ENCODE measurements at places on chromosomes 2 and 18.

DNA sequence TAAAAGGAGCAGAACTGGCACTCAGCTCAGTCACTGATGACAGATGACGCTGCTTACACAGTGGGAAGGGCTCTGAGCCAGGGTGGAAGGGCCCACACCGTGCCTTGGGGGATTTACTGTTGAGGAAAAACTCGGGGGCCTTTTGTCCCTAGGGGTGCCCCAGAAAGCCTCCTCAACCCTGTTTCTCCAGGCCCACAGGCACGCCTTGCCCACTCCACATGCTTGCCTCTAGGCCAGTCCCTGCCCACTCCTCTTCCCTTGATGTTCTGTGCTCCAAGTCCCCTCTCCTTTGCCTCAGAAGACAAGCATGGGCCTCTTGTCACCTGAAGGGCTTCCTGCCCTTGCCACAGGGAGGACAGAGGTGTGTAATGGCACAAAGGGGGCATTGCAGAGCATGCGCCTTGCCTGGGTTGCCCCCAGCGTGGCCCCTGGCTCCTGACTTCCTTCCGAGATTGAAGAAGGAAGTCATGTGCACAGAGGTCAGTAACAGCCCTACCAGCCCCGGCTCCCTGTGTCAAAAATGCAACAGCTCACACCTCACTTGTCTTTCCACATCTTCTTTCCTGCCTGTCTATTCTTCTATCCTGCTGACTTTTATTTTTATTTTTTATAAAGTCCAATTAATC, 65.1 kb downstream of the LIPG start:
- DNase-seq, result peak; percentile 26

DNA sequence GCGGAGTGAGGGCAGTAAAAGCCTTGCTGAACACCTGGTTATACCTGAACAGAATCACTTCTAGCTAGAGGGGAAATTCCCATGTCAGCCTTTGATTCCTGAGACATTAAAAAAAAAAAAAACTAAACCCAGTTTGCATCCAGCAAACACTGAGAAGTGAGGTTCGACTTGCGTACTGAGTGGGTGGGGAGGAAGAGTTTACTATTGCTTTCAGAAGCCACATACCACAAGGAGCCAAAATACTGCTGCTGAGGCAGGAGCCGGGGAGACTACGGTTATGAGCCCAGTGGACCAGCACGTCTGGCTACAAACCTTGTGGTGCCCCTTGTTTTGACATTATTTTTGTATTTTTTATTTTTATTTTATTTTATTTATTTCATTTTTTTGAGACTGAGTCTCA, 2.7 kb downstream of the COLEC11 start:
- no peak for DNase-seq

DNA sequence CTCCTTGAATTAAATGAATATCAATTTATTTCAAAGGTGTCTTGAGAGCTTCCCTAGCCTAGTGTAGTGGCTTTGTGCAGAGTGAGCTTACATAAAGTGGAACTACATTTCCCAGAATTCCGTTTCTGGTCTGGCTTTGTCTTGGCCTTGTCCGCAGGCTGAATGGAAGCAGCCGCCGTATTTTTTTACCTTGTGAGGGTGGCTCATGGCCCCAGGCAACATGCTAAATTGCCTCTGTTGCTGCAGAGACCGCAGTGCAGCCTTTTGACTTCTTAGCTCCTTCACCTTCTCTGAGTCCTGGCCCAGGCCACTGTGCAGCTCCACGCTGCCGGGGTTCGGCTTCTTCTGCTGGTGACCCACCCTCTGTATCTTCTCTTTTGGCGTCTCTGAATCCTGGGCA, 114.8 kb upstream of the SLC38A11 start:
- no peak for DNase-seq

- DNase-seq, result peak; percentile 37
Measured at GRCh38 chr2:47771211-47771610, 11.7 kb upstream of the MSH6 start.

GRCh38 chr2:23547725-23548124, 162.7 kb downstream of the KLHL29 start:
- DNase-seq, result no peak

- no peak for DNase-seq
Measured at GRCh38 chr18:49690312-49690711, 123.0 kb downstream of the ACAA2 start.

GRCh38 chr2:202096736-202097135, 23.7 kb downstream of the KIAA2012 start:
- no peak for DNase-seq

DNA sequence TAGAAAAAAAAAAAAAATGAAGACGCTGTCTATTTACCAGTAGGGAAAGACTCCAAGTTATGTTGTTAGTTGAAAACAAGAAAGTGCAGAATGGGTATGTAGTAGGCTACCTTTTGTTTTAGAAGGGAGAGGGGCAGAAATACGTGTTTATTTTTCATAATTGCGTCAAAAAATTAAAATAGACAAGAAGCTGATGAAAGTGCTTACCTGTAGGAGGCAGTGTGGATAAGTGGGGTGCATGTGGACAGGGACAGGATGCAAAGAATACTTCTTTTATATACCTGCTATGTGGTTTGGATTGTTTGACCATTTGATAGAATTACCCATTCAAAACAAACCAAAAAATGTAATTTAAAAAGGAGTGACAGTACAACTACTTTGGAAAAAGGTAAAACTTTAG, 3.0 kb upstream of the GCG start:
- no peak for DNase-seq

DNA sequence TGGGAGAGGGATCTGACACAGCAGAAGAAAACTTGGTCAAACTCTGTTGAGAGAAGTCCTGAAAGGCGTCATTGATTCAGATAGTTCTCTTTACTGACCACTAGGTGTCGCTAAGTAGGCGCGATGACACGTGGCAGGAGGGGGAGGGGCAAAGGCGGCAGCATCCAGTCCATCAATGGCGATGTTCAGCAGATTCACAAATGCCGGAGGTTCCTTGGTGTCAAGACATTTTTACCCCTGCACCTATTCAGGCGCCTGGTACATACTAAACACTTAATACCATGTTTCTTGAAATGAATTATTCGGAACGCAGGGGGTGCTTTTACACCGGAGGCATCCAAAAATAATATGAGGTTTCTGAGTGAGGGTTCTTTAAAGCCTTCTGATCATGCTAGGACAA, 3.0 kb upstream of the PLEK start:
- DNase-seq, result peak; percentile 70

GRCh38 chr2:233031556-233032500, 644 bp upstream of the NEU2 start:
- DNase-seq, result no peak

GRCh38 chr2:177422271-177422670, 29.7 kb downstream of the AGPS start:
- no peak for DNase-seq

GRCh38 chr18:6150430-6150829, 255.1 kb upstream of the TMEM200C start:
- no peak for DNase-seq

DNA sequence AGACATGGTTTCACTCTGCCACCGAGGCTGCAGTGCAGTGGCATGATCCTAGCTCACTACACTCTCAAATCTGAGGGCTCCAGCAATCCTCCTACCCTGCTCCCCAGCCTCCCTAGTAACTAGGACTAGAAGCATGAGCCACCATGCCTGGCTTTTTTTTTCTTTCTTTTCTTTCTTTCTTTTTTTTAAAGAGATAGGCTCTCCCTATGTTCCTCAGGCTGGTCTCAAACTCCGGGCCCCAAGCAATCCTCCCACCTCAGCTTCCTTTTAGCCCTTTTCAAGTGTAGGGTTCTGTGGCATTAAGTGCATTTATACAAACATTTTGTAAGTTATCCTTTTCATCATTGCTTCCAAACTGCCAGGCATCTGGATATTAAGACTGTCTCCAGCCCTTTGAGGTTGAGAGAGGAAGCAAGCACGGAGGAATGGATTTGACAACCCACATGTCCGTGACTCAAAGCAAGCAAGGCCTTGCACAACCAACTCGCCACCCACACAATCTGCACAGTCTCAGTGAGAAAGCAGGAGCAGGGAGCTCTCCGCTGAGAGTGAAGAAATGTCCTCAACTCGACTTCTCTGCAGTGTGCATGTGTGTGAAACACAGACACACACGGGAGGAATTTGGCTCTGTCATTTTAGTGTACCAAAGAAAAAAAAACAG, 65.6 kb downstream of the ATP8B1 start:
- peak; percentile 86 for DNase-seq

DNA sequence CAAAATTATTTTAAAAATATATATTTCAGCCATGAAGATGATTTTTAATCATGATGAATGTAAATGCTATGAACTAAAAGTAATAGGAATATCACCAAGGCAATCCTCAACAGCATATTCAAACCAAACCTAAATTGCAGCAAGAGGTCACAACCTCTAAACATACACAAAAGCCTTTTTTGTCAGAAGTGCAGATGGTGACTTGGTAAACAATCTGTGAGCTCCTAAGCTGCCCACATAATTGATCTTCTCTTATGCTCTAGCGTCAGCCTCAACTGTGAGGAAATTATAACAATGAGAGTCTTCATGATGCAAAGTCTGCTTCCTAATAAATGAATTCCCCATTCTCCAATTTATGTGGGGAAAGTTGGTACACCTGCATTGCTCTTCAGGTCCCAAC, 113.2 kb downstream of the TSN start:
- no peak for DNase-seq

DNA sequence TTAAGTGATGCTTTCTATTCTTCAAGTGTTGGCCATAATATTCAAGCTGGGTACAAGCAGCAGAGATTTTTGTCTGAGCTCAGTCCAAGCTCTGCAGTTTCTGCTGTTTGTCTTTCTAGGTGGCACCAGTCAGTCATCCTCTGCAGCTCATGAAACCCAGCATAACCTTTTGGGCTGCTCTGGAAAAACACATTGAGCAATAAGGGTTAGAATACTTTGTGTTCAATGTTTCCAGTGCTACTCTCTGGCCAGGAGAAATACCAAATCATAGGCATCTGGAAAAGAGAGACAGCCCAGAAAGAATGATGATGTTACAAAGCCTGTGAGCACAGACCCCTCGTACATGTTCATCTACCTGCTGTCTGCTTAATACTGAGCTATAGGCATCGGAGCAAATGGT, 19.5 kb upstream of the WIPF1 start:
- no peak for DNase-seq

DNA sequence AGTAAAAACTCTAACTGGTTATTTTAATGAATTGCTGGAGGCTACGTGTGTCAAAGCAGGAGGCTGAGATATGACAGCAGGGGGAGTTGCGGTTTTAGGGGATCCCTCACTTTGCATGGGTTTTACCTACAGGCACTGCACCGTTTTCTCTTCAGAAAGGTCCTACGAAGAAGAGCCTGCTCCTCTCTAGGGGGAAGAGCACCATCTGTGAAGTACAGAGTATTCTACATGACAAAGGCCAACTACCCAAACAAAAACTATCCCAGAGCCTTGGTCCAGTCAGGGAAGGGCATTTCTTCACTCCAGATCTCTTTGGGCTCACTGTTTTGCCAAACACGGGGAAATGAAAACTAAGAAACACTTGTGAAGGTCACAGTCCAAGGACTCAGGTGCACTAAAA, 696.7 kb upstream of the SOX11 start:
- DNase-seq, result no peak

DNA sequence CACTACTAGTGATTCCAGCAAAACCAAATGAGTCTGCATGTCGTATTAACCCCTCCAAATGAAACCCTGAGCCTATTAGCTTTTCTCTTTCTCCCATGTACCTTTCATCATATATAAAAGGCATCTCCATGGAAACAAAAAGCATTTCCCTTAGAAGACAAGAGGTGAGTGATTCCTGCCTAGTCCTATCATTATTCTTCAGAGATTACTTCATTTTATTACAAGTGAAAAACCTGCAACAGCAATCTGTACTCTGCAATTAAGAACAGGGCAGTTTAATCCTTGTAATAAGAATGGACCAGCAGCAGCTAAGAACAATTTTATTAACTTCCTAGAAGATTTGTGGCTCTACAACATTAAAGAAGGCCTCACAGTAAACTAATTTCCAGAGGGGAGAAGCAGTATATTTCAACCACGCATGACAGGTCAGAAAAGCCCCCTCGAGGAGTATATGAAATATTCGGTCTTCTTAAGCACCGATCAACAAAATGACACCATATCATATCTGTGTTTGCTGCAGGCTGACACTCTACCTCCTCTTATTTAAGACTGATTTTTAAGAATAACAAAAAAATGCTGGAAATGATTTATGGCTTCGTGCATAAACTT, 132.3 kb upstream of the TFPI start:
- DNase-seq, result no peak

GRCh38 chr2:195313962-195314361, 343.1 kb upstream of the SLC39A10 start:
- DNase-seq, result no peak

GRCh38 chr2:96575785-96576456, 39.4 kb downstream of the ARID5A start:
- no peak for DNase-seq

- peak; percentile 43 for DNase-seq
Measured at GRCh38 chr2:71558300-71559051, 105.1 kb downstream of the DYSF start.

DNA sequence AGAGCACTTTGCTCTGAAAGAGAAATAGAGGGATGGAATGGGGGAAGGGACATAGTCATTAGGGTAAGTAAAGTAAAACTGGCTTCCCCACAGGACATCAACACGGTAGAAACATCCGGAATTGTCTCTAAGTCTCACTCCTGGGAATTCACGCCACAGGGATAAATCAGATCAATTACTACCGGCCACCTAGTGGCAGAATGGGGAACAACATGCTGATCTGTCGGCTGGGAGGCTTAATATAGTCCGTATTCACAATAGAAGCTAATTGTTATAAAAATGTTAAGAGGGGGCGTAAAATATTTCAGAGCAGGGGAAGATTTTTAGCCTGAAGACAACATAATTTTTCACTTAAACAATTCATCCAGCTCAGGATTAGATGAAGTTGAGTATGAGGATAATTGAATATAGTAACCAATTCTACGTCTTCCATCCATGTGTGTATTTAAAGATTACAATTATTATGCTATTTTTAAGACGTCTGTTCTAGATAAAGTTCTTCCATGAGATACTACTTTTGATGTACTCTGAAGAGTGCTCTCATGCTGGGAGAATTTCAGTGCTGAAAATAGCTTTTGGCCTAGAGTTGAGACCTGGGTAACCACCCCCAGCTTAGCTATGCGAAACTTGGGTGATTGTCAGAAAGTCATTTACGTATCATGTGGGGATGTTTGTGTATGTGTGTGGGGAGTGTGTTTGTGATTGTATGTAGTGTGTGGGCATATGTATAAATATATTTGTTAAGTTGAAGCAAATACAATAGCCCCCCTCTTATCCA, 65.7 kb downstream of the LRRTM1 start:
- no peak for DNase-seq

DNA sequence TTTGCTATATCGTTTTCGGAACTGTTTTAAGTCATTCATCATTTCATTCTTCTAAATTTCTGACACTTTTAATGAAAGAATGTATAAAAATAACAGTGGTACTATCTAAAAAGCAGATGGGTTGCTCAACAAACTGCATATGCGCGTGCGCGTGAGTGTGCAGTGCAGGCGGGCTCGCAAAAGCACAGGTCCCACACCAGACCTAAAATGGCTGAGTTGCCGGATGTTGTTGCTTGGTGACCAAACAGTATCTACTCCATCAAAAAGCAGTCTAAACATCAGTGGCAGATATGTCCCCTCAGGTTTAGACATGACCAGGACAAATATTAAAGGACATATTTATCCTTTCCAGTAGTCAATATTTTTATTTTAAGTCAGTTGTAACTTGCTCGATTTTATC, 5.1 kb downstream of the NOL4 start:
- DNase-seq, result no peak
